ENCODE measurements at places on chromosomes 7 and 10. TPM values are rescaled to one million over a fixed set of nuclear protein-coding genes. Genes with fewer than 3 reads are reported as not detected.

The ADGRA1 gene
- not detected for total RNA-seq

The CLDN4 gene
- total RNA-seq: under 0.01 TPM

The NACAD gene
- total RNA-seq: 0.43 TPM

The WNT8B gene
- not detected for total RNA-seq

The SLC18A3 gene
- total RNA-seq: not detected

The AMPH gene
- total RNA-seq: not detected

The IQUB gene
- 0.17 TPM for total RNA-seq

The KAT6B gene
- 25.4 TPM for total RNA-seq

The GNAT3 gene
- total RNA-seq: not detected

The CPN1 gene
- not detected for total RNA-seq
